ENCODE measurements at places on chromosomes 3 and 15. TPM values are rescaled to one million over a fixed set of nuclear protein-coding genes. Genes with fewer than 3 reads are reported as not detected.

NGRN gene
- polyA plus RNA-seq = 189 TPM

MORC1 gene
- not detected for polyA plus RNA-seq

IMPG2 gene
- not detected for polyA plus RNA-seq

RCN2 gene
- 48.6 TPM for polyA plus RNA-seq

DUOXA2 gene
- not detected for polyA plus RNA-seq

ACOX2 gene
- 2.5 TPM for polyA plus RNA-seq

SAMMSON gene
- polyA plus RNA-seq = not detected

Data from brain (organoid and tissue), 16 donors.